NCI-H1417 (cell line): ENCODE measurements at places on chromosomes 13 and 19.

DNA sequence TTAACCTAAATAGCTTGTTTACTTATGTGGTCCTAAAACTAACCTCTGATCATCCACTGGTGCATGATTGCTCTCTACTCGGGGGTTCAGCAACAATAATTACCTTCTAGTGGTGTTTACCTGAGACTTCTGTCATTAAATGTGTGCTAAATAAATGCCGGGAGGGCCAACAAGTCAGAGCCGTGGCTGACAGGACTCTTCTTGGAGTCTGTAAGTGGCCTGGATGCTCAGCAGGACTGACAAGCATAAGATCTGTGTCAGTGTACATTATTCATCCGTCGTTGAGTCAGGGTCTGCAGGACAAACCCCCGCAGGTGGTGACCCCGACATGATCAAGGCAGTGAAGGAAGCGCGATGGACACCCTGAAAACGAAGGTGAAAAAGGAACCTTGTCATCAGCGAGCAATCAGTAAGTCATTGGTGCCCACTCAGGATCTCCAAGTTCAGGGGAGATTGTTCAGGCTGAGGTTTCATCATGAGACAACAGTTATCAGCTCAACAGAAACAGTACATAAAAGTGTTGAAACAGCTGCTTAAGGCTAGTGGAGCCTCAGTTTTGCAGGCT, 1466.9 kb downstream of the UQCRFS1 start:
- no peak for DNase-seq

- DNase-seq = no peak
These were observed 34.5 kb upstream of the URAD start for GRCh38 chr13:28022848-28023518.

- no peak for DNase-seq
These were observed 16.2 kb upstream of the MED4 start for GRCh38 chr13:48110931-48111721.

GRCh38 chr13:45833663-45834375, 17.7 kb downstream of the SIAH3 start:
- no peak for DNase-seq

GRCh38 chr13:114264886-114265611, 16.4 kb upstream of the UPF3A start:
- DNase-seq = no peak

GRCh38 chr13:80256352-80256932, 84.5 kb downstream of the SPRY2 start:
- DNase-seq = no peak

- no peak for DNase-seq
These were observed at the start of gene EBI3 for GRCh38 chr19:4229179-4229931. EBI3 (plus strand) TSS chr19:4229523; CDS start chr19:4229551, 28 bp downstream.
